ENCODE measurements at places on chromosomes 13 and 19.

GRCh38 chr13:97231118-97231828, 9.1 kb downstream of the MBNL2 start:
- DNase-seq = no peak

DNA sequence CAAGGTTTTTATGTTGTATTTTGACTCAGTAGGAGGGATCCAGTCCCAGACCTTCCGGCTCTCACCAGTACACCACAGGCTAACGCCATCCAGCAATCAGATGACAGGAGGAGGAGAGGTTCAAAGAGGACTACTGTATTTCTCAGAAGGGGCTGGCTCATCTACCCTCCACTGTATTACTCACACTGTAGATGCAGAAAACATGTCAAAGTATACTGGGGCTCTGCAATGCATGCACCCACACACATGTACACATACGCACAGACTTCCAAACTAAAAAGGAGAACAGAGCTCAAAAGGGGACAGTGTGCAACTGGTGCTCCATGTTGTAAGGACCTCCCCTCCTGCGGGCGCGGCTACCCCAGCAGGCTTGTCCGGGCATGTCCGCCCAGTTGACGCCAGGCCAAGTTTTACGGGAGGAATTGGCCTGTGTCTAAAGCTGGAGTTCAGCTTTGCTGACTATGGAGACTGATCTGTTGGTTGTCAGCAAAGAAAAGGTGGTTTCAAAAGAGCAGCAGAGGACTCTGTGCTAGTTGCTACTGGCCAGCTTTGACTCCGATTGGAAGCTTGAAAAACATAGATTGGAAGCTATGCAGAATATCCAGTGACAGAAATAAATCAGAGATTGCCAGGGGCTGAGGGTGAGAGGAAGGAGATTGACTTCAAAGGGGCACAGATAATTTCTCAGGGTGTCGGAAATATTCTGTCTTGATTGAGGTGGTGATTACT, 314.2 kb downstream of the DLEU7 start:
- peak; percentile 21 for DNase-seq

GRCh38 chr19:38319421-38320258, at the start of gene KCNK6:
Gene KCNK6, plus strand, starts transcription at chr19:38319845. Its CDS starts 106 bp downstream, at chr19:38319951.
- no peak for DNase-seq

DNA sequence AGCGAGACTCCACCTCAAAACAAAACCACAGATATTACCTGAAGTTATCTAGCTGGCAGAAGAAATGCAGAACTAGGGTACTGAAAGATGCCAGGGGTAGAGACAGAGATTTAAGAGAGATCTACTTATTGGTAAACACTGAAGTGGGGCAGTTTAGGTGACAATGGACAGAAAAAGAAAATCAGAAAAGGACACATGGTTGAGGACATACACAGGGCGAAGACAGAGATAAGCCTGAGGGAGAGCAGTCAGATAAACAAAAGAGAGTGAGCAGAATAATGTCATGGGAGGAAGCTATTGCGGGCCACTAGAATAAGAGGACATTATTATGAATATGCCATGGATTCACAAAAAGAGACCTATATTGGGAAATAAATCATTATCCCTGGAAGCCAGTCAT, 3.3 kb downstream of the NEK5 start:
- no peak for DNase-seq

DNA sequence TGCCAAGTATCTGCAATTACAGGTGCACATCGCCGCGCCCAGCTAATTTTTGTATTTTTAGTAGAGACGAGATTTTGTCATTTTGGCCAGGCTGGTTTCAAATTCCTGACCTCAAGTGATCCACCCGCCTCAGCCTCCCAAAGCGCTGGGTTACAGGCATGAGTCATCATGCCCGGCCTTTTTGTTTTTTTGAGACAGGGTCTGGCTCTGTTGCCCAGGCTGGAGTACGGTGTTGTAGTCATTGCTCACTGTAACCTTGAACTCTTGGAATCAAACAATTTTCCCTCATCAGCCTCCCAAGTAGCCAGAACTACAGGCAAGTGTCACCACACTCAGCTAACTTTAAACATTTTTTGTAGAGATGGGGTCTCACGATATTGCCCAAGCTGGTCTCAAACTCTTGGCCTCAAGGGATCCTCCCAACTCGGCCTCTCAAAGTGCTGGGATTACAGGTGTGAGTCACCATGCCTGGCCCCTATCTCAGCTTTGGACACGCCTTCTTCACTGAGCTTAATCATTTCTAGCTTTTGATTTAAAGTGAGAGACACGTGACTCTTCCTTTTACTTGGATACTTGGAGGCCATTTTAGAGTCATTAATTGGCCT, 4.0 kb upstream of the IRGC start:
- peak; percentile 32 for DNase-seq

DNA sequence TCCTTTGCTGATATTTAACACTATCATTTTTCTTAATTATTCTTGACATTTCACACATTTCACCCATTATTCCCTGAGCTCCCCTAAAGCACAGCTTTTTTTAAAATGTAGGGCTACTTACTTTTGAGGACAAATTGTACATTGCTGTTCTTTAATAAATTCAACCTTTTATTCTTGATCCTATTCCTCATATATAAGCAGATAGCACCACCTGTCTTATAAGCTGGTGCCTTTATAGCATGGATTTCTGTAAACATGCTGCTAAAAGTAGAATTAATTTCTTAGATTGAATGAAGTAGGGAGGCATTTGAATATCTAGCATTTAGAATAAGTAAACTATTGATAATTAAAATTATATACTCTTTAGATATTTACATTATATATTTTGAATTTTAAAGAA, 603.4 kb upstream of the PCDH9 start:
- DNase-seq = no peak

GRCh38 chr19:18868380-18869022, 27.5 kb downstream of the CERS1 start:
- DNase-seq = no peak

DNA sequence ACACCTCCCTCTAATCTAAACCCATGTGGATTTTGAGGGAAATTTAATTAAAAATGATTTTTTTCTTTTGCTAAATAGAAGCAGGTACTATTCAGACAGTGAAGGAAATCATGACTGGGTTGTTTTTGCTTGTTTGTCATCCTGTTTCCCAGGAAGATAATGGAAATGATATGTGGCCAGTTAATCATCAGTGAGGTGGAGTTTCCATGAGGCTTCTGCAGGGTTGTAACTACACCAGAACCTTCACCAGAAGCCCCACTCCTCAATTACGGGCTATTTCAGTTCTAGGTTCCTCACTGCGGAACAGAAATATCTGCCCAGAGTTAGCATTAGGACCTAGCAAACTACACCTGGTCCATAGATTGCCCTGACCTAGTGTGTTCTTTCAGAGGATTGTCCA, 394.0 kb downstream of the DLEU7 start:
- no peak for DNase-seq

- no peak for DNase-seq
Observed at GRCh38 chr13:20714161-20714560, 10.7 kb downstream of the IL17D start.

GRCh38 chr13:61084988-61085387, 330.7 kb downstream of the PCDH20 start:
- DNase-seq = no peak

GRCh38 chr13:76828316-76828741, 57.9 kb downstream of the KCTD12 start:
- DNase-seq = peak; percentile 34

DNA sequence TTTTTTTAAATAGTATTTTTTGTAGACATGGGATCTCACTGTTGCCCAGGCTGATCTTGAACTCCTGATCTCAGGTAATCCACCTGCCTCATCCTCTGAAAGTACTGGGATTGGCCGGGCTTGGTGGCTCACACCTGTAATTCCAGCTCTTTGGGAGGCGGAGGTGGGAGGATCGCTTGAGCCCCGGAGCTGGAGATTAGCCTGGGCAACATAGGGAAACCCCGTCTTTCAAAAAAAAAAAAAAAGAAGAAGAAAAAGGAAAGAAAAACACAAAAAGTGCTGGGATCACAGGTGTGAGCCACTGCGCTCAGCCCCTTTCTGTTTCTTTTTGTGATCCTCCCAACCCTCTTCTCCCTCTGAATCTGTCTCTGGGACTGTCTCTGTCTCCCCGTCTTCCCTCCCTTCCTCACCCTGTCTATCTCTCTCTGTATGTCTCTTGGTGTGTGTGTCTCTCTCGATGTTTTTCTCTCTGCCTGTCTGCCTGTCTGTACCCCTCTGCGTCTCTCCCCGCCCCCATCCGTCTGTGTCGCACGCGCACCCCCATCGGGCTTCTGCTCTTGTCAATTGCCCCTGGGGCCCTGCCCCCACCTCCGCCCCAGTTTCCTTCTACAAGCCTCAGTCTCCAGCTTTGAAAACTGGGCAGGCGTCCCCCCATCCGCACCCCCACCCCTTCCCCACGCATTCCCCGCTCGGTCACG, 540 bp upstream of the ZFP36 start:
- DNase-seq = peak; percentile 36

- DNase-seq = no peak
Observed at GRCh38 chr19:50312967-50313811, 16.0 kb downstream of the KCNC3 start.

- no peak for DNase-seq
Observed at GRCh38 chr13:102825400-102825799, 20.4 kb upstream of the ERCC5 start.

GRCh38 chr13:33105387-33106005, 89.3 kb downstream of the KL start:
- no peak for DNase-seq

- no peak for DNase-seq
Observed at GRCh38 chr19:2782329-2782935, 641 bp downstream of the SGTA start.

GRCh38 chr19:35509018-35509652, 4.3 kb downstream of the DMKN start:
- no peak for DNase-seq

GRCh38 chr19:3028305-3029064, 595 bp downstream of the TLE2 start:
- no peak for DNase-seq

DNA sequence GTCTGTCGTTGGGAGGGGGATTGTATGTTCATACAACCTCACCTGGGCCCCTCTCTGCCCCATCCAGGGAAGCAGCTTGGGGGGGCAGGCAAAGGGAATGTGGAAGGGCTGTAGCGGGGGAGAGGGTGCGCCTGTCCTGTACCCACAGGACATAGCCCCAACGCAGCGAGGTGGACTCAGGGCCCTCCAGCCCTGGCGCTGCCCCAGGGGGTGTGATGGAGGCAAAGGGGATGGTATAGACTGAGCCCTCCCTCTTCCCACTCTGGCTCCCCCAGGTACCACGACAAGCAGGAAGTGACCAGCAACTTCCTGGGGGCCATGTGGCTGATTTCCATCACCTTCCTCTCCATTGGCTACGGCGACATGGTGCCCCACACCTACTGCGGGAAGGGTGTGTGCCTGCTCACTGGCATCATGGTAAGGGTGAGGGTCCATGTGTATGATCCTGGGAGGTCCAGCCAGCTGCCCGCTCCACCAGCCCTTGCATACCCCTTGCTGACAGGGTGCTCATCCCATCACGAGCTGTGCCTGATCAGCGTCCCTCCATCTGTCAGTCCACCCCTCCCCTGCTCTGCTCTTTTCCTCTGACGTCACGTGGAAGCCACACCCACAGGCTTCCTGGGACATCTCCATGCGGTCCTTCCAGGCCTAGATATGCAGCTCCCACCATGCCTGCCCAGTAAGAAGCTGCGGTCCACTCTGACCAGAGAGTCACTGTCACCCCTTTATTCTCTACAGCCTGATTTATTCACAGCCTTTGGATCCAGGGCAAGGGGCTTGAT, 18.3 kb downstream of the KCNN1 start:
- no peak for DNase-seq

DNA sequence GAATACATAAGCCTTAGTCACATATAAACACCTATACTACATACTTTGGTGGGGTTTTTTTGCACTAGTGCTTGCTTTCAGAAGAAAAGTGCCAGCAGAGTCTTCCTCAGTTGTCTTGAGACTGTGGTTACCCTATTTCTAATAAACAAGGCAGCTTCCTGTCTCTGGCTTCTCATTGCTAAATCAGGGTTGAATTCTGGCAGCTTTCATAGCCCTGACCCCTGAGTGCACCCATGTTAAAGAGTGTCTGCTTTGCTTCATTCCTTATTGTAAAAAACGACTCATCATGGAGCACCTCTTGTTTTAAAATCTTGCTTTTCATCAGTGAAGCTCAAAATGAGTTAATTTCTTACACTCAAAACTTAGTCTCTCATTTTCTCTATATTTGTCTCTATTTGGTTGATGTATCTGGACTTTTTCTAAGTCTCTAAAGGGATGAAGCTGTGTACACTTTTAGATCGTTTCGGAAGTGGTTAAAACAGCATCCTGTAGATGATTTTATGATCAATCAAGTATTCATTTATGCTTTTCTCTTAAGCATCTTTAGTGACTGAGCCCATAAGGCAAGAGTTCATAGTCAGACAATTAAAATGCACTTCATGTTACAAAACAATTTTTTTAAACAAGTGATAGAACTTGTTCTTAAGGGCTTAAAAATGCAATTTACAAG, 72.1 kb downstream of the KLF12 start:
- DNase-seq = peak; percentile 45

DNA sequence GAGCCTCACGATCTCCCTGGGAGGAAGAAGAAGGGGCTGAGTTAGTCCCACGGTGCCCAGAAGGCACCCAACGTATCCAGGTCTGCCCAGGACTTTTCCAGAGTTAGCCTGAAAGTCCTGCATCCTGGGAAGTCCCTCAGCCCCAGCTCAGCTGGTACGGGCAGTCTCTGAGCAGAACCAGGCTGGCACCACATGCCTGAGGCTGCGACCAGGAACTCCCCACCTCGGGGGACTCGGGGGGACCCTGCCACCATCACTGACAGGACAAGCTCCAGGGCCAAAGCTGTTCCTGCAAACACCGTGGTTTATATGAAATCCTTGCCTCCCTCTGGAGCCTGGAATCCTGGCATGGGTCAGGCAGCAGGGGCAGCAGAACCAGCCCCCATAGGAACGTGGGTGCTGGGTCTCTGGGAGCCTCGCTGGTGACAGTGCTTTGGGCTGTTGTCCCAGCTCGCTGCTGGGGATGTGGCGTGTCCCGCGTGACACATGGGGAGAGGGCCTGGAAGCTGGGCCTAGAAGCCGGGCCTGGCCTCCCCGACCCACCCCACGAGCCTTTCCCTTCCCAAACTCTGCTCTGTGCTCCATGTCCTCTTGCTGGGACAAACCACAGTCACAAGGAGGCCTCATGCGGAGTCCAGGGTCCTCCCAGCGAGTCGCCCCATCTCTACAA, 55.5 kb downstream of the GNG7 start:
- DNase-seq = no peak

DNA sequence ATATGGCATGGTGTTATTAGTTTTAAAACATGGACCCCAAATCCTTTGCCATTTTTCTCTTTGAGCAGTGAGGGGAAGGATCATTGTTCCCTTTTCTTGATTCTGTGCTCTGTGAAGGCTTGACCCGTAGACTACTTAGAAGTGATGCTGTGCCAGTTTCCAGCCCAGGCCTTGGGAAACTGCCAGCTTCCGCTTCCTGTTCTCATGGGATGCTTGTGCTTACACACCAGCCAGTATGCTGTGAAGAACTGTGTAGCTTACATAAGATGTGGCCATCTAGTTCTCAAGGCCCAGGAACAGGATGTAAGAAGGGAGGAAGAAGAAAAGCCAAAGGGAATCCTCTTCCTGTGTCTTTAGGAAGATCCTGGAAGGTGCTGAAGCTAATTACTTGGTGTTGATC, 180.9 kb downstream of the PCCA start:
- DNase-seq = peak; percentile 49

GRCh38 chr19:16234552-16235445, 37.1 kb downstream of the AP1M1 start:
- no peak for DNase-seq

GRCh38 chr19:55646889-55647731, 902 bp upstream of the CCDC106 start:
- no peak for DNase-seq
